Panc1 (cell line): ENCODE measurements at places on chromosomes 12 and 14. TPM values are rescaled to one million over a fixed set of nuclear protein-coding genes. Genes with fewer than 3 reads are reported as not detected.

The RILPL2 gene
- 5.4 TPM for total RNA-seq

The ACSS3 gene
- total RNA-seq = 0.10 TPM

The OR10P1 gene
- not detected for total RNA-seq

The KRR1 gene
- total RNA-seq = 161 TPM

The PRPF40B gene
- 26.3 TPM for total RNA-seq

The NPFF gene
- total RNA-seq = not detected

The KLRB1 gene
- not detected for total RNA-seq

The EXOC3L4 gene
- 2.6 TPM for total RNA-seq

DNA sequence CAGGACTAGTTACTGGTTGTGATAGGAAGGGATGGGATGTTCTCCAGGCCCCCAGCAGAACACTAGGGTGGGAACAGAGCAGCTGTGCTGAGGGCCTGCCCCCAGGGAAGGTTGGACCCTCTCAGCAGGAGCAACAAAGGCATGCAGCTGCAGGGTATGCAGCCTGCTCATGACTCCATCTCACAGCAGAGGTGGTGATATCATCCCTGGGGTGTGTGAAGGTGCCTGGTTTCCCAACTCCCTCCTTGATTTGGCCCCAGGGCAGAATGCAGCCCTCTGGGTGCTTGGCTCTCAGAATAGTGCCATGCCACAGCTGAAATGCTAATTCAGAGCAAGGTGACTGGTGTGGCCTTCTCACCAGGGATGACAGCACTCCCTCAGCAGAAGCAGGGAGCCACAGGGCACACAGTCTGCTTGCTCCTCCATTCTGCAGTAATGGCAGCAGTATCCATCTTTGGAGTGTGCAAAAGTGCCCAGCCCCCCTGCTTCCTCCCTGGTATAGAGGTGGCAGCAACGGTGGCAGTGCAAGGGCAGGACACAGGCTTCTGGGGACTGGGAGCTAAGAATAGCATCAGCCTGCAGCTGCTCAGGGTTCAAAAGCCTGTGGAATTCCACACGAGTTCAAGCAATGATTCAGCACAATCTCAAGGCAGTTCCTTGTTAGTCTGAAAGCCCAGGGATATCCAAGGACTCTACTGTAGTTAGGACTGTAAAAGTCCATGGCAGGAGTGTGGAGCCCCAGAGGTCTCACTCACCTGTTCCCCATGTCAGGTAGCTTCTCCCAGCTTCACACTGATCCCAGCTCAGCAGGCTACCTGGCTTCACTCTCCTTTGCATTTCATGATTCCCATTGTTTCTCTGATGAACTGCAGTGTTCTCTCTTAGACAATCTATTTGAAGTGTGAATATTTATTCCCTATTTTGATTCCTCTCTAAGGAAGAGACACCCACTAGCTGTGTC is 298.1 kb upstream of the FOXG1 start:
- no peak for DNase-seq

DNA sequence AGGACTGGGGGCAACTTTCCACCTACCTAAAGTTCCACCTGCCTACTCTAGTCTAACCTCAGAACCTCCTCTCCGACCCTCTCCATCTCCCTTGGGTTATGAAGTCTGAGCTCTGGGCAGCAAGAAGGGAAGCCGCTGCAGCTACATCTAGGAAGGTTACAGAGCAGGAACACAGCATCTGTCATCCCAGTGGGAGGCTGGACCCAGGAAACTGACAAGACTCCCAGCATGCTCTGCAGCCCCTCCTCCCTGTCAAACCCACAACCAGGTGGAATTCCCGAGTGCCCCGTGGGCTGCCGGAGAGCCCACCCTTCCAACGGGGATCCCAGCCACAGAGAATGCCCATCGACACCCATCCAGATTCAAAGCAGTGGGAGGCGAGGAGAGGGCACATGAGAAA is 2.1 kb downstream of the TESC start:
- no peak for DNase-seq

GRCh38 chr14:106051796-106052195 is 525.4 kb downstream of the TMEM121 start:
- no peak for DNase-seq

- DNase-seq = no peak
Observed at GRCh38 chr12:102063069-102063468, 1.3 kb upstream of the WASHC3 start.

- DNase-seq = no peak
Observed at GRCh38 chr12:24379433-24379832, 430.0 kb upstream of the SOX5 start.

DNA sequence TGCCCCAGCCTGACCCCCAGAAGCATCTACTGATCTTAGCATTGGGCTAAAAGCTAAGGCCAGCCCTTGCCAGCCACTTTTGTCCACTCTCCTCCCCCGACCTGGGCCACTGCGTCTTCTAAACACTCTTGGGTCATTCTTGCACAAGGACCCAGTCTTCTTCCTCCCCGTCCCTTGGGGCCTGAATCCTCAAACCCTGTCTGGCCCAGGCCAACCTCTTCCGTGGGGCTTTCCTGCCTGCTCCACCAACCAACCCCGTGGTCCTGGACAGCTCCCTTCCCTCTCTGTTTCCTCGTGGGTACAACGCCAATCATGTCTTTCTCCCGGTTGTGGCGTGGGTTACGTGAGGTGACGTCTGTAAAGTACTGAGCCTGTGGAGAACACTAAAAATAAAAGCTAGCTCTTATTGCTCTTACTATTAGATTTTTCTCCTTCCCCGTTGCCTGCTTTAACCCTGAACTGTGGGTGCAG is 21.5 kb downstream of the FAM222A start:
- DNase-seq = no peak

- DNase-seq = no peak
Observed at GRCh38 chr12:43022838-43023237, 433.3 kb upstream of the PRICKLE1 start.

- no peak for DNase-seq
Observed at GRCh38 chr12:128989287-128989686, 136.0 kb downstream of the GLT1D1 start.

- DNase-seq = no peak
Observed at GRCh38 chr12:65810036-65810435, 14.2 kb upstream of the HMGA2 start.

DNA sequence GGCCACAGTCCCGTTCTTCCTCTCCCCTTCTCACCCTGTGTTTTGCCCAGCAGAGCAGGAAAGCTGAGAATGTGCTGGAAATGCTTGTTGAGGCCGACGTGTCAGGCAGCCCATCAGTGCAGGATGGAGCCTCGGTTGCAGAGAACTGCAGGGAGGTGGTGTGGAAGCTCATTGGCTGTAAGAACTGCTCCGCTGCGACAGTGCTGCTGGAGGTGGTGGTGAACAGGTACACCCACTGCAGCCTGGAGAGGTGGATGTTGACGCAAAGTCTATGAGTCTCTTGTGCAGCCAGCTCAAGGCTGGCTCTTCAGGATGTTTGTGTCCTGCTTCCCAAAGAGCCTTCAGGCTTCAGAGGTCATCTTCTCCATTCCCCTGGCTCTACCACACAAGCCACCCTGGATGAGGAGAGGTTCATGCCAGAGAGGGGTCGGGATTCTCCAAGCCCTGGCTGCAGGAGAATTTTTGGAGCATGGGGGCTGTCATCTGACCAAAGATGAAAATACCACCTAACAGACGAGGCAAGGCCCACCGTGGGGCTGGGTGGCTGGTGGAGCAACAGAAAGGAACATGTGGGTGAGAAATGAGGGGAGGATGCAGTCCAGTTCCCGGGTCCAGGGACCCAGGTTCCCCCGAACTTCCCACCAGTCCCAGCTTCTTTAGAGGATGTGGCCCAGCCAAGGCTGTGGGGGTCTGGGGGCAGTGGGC is 174.1 kb upstream of the PRMT8 start:
- no peak for DNase-seq

- no peak for DNase-seq
Observed at GRCh38 chr14:97978341-97978740, 1181.2 kb downstream of the VRK1 start.

GRCh38 chr12:105888696-105889095 is 250.1 kb downstream of the NUAK1 start:
- DNase-seq = no peak

GRCh38 chr12:56188778-56189098 is 545 bp downstream of the SMARCC2 start:
- no peak for DNase-seq

DNA sequence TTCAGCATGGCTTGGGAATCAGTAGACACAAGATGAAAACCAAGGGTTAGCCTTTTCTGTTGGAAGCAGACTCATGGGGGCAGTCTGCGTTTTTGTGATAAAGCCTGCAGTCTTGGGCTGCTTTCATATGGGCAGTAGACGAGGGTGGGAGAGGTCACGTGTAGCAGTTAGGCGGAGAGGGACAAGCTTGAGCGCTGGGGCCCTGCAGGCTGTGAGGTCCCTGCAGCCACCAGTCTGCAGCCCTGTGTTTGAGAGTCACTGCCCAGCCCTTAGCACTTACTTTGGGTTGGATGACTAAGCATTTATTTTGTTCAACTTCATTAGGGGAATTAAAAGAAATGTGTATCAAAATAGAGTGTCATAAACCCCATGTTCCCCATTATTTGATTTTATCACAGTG is 37.2 kb downstream of the EP400 start:
- DNase-seq = no peak

GRCh38 chr12:23880988-23881387 is 68.5 kb downstream of the SOX5 start:
- DNase-seq = no peak

DNA sequence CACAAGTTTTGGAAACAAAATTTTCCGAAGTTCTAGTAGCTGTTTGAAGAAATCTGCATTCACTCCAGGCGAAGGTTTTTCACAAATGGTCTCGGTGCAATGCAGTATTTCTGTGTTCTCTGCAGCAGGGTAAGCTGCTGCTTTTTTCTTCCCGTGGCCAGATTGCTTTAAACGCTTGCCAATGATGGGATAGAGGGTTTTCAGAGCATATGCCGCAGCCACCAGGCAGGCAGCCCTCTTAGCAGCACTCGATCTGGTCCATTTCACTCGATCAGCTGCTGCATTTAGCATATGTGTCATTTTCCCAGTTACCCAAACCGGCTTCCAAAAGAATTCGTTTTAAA is 315 bp downstream of the ABCD2 start:
- DNase-seq = no peak

GRCh38 chr14:60327447-60328331 is 78.7 kb downstream of the PPM1A start:
- DNase-seq = no peak

- DNase-seq = no peak
Observed at GRCh38 chr14:64928239-64929013, 14.1 kb downstream of the GPX2 start.

DNA sequence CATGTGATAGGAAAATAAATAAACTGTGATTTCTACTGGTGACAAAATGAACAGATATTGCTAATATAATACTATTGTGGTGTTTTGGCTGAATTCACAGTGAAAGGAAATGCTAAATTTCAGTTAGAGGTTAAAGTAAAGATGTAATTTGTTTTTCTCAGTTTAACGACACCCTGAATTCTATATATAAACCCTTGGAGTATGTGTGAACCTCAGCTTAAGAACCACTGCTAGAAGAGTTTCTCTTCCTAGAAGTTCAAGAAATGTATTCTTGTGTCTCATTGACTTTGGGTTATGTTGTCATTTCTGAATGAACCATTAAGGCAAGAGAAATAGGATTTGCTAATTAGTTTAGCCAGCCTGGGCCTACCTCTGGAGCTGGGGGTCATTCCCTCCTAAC is 8.2 kb downstream of the FBXO34 start:
- DNase-seq = no peak
